ENCODE measurements at places on chromosomes 5 and 9.

- DNase-seq, result no peak
Measured at GRCh38 chr5:149754172-149754880, 24.2 kb downstream of the PPARGC1B start.

DNA sequence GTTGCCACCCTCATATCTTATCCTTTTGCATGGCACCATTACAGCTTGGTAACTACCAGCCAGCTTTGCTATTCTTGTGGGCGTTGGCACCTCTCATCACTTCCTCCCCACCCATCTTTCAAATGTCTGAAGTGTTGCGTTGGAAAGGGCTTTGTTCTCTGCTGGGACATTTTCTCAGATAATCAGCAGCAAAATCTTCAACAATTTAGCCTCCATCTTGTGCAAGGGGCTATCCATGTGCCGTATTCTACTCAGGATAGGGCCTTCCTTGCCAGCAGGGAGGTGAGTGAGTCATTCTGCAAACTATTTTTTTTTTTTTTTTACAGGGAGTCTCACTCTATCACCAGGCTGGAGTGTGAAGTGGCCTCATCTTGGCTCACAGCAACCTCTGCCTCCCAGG lies 62.1 kb upstream of the NUDT12 start:
- DNase-seq, result no peak

DNA sequence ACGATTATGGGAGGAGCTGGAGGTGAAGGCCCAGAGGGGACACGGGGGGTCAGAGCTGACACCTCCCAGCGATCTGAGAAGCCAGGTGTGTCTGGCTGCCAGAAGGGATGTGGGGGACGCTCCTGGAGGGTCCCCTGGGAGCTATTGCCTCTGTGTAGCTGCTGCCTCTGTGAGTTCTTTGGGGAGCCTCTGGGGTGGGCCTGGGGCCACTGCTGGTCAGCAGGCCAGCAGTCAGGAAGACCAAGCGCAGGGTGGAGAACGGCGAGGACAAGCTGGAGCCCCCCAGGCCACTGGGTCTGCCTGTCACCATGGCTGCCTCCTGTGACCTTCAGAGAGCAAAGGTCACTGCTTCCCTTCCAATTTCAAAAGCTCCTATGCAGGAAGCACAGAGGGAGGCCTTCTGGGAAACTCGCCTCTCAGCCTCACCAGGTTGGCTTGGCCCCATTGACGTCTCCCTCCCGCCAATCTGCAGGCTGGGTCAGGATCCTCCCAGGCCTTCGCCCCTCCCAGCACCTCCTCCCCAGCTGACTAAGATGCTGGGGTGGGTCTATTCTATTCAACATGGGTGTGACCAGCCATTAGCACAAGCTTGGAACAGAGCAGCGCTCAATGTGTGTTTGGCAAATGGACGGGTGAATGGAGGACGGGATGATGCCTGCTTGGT lies 126.4 kb downstream of the GAPVD1 start:
- DNase-seq, result no peak

GRCh38 chr5:93721511-93721910 lies 19.9 kb downstream of the POU5F2 start:
- DNase-seq, result no peak

DNA sequence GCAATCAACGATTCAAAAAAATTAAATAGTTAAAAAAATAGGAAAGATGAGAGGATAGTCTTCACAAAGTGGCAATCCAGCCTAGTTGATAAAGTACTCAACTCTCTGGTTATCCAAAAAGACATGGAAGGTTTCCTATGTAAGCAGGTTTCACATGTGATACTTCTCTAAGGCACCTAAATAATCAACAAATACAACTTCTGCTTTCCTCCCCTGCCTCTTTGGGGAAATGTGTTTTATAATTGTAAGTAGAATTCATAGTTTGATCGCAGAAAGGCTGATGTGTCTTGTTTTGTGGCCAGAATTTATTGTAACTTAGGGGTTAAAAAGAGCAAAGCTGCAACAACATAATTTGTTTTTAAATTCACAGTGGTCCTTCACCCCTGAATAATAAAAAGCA lies 855.5 kb upstream of the DMAC1 start:
- no peak for DNase-seq

DNA sequence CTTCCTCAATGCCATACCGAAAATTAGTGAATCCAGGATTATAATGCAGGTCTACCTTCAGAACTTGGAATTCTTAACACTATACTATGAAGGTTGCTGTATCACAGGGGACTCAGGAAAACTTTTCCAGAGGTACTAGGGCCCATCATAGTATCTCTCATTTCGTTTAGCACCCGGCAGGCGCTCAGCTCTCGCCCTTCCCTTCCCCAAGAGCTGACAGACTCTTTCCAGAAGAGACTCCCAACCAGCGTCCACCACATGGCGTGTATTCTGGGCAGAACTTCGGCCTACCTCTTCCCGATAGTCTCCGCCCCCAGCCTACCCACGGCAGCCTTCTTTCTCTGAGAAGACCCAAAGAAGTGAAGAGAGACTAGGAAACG lies 271 bp downstream of the NOL8 start:
- DNase-seq, result peak; percentile 68

DNA sequence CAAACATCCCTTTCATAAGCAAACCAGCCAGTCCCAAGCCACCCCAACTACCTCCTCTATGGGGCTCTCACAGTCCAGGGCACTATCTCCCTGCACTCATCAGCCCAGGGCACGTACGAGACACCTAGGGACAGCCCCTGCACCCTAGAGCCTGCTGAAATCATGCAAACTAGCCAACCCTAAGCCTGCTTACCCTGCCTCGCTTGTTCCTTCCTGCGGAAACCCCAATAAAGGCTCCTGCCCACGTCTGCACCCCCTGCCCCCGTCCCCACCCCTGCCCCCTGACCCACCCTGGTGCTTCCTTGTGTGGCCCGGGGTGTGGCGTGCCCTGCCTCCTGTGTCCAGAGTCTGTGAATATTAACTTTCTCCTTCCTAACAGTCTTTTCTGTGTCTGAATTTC lies 135.9 kb downstream of the GADD45G start:
- no peak for DNase-seq

- DNase-seq, result no peak
Measured at GRCh38 chr5:17828681-17829080, 194.4 kb downstream of the TAF11L14 start.

GRCh38 chr5:162230348-162230747 lies 162.8 kb downstream of the GABRG2 start:
- no peak for DNase-seq

- DNase-seq, result no peak
Measured at GRCh38 chr5:178555005-178555404, 35.2 kb downstream of the COL23A1 start.

DNA sequence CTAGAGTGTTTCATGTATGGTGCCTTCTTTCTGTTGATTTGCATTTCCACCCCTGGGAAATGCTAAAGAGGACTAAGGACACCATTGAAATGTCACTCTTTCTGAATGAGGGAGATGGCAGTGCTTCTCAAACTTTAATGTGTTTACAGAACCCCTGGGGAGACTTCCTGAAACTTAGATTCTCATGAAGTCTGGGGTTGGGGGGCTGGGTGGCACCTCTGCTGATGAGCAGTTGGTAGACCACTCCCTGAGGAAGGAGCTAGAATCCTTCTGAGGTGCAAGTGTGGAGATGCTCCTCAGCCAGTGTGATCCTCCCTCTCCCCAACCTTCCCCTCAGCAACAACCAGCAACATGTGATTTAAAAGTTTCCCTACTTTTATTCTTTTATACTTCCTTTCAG lies 546.8 kb downstream of the LRRC70 start:
- DNase-seq, result no peak

- DNase-seq, result no peak
Measured at GRCh38 chr5:27015758-27016157, 22.6 kb downstream of the CDH9 start.

GRCh38 chr5:30103052-30103451 lies 1090.4 kb upstream of the CDH6 start:
- no peak for DNase-seq

Measured in lower lobe of right lung (tissue), 2 donors.